A549 (cell line): ENCODE measurements at places on chromosomes 6 and 20.

DNA sequence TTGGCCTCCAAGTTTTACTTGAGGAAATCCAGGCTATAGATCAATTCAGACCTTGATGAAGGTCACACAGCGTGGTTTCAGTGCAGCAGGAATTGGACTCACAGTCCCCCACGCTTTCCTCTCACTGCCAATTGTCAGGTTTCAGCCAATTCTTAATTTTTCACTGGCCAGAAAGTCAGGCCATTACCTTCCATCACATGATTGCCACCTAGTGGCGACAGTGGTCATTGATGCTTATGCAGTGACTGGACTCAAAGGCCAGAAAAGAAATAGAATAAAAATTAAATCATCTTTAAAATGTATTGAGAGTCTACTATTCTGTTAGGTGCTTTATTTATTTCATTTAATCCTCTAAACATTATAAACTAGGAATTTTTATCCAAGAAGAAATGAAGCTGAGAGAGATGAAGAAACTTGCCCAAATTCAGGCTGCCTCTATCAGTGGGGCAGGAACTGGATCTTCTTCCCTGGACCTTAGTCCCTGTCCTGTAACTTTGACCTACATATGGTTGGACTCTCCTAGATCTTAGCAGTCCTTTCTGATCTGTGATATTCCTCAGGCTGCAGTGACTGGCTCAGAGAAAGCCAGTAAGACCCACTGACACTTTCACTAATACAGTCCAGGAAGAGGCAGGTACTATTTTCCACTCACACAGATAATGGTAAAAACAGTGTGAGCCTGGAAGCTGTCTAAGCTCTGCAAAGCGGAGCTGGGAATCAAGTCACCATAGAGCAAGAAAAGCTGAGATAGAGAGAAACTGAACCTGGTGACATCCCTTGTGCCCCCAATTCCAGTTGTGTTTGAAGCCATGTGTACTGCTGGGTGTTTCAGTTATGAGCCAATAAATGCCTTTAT lies 133.3 kb downstream of the ELOVL4 start:
- DNase-seq = peak; percentile 8

- DNase-seq = no peak
These were observed 12.2 kb upstream of the SHLD1 start for GRCh38 chr20:5737966-5738365.

DNA sequence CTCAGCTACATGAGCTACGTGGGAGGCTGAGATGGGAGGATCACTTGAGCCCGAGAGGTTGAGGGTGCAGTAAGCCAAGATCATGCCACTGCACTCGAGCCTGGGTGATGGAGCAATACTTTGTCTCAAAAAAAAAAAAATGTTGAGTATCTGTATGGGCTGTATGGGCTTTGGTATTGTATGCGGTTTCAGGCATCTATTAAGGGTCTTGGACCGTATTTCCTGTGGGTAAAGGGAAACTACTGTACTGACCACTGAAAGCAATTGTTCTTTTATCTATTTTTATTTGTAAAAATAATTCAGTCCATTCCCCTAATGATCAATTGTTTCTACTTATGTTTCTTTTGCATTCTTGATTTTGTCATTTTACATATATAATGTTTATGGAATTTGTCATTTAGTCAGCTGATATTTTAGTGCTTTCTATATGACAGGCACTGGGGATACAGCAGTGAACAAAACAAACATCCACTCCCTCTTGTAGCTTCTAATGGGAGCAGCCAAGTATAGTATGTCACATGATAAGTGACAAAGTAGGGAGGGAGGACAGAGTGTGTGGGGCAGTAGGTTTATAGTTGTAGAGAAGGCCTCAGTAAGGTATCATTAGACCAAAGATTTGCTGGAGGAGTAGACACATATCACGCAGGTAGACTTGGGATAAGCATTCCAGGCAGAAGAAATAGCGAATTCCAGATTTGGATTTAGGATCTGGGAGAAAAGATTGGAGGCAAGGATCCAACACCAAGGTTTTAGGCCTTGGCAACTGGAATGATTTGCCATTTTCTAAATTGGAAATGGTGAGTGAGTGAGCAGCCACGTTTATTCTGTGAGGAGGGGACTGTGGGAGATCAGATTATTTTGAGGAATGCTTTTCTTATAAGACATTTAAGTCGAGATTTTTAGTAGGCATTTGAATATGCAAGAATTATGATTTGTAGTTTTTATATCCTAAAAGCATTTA lies 6.0 kb downstream of the PCMT1 start:
- no peak for DNase-seq

GRCh38 chr6:162403031-162403430 lies 324.5 kb downstream of the PRKN start:
- no peak for DNase-seq

- DNase-seq = no peak
These were observed 5.5 kb downstream of the DTNBP1 start for GRCh38 chr6:15657290-15657689.

DNA sequence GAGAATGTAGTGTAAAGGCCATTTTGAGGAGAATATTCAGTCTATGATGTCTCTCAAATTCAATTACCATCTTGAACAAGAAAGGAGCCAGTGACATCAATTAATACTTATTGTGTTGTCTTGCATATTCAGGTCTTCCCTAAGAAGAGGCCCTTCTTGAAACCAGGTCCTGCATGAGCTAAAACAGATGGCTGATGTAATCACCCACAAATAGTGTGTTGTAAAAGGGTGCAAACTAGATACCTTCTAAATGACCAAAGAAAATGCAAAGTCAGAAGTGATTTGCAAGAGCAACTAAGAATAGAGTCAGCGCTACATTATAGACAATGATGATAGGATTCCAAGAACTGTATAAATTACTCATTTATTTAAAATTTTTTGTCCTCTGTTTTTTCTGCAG lies 97.0 kb downstream of the BTBD3 start:
- no peak for DNase-seq

GRCh38 chr6:63066055-63066704 lies 145.1 kb upstream of the FKBP1C start:
- DNase-seq = peak; percentile 47

DNA sequence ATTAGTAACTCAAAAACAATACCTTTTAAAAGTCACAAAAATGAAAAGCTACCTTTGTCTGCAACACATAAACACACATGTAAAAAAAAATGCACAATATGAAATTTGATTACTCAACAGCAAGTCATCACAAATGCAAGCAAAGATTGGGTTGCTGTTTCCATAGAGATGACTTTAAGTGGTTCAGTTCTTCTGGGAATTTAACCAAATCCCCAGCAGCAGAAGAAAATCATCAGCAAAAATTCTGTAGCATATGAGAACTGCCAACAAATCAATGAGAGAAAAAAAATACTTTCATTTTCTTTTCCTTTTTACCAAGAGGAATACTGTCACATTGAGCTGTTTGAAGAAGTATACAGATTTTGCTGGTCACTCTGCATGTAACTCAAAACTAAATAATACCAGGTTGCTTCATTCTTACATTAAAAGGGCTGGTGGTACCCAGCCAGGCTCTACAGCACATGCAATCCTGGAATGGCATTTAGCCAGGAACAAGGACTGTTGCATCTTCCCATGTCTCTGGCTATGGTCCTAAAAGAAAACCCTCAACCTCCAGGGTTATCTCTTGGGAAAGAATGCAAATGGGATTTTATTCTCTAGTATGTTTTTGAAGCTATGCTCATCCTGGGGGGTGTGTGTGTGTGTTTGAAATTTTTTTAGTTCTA lies 158.3 kb downstream of the OPRM1 start:
- no peak for DNase-seq

GRCh38 chr6:23036406-23036983 lies 467.1 kb downstream of the HDGFL1 start:
- no peak for DNase-seq

DNA sequence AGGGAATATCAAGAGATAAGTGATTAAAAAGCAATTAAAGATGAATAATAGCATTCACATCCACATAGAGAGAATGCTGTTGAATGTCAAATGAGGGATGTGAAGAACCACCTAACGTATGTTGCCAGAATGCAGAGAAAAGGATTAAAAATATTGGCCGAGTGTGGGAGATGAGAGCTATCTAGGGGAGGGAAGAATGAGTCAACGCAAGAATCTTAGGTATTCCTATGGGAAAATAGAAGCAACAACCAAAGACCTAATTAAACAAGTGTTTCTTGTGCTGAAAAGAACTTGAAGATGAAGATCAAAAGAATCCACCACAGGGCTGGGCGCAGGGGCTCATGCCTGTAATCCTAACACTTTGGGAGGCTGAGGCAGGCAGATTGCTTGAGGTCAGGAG lies 12.2 kb upstream of the RSPH3 start:
- no peak for DNase-seq

DNA sequence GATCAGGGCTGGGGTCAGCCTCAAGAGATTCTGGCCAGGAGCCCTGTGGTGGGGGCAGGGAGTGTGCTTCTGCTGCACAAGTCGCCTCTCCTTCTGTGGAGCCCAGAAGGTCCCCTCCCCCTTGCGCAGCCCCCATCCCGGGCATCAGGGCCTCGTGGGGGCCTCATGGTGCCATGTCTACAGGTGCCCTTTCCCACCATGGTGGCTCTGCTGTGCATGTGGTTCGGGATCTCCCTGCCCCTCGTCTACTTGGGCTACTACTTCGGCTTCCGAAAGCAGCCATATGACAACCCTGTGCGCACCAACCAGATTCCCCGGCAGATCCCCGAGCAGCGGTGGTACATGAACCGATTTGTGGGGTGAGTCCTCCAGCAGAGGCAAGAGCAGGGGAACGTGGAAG lies 48.1 kb downstream of the TM9SF4 start:
- DNase-seq = no peak

DNA sequence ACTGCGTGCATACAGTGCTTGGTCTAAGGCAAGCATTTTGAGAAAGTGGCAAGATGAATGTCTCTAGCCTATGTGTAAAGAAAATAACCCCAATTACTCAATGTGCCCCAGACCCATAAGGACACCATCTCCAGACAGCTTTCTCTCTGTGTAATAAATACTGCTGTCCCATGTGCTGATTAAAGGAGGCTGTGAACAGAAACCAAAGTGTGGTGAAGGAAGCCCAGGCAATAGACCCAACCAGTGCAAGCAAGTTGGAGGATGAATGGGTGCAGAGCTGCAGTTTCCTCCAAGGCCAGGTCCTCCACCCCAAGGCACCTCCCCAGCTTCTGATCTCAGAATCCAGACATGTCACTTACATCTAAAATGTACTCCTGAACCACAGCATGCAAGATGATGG lies 60.6 kb downstream of the TRAM2 start:
- DNase-seq = no peak

DNA sequence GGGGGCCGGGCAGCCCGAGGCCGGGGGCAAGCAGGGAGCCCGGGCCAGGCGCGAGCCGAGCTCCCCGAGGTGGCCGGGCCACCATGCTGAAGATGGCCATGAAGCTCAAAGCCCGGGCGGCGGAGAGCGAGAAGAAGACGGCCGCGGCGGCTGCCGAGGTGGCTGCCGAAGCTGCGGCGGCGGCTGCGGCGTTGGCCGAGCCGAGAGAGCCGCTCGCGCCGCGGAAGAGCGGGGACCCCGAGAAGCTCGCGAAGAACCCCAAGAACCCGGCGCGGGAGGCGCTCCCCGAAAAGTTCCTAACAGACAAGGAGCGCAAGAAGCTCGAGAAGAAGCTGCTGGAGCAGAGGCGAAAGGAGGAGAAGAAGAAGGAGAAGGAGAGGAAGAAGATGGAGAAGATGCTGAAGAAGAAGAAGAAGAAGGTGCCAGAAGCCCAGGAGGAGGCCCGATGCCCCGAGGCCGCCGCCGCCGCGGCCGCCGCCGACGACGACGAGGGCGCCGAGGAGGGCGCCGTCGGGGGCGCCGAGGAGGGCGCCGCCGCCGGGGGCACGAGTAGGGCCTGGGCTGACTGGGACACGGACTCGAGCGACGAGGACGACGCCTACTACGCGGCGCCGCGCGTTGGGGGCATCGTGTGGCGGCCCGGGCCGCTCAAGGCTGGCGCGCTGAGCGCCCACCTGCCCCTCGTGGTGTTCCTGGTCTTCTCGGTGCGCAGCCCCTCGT lies 37.4 kb downstream of the GNAS start:
- DNase-seq = no peak

- no peak for DNase-seq
These were observed 95.6 kb downstream of the RAMACL start for GRCh38 chr6:166490671-166491500.

DNA sequence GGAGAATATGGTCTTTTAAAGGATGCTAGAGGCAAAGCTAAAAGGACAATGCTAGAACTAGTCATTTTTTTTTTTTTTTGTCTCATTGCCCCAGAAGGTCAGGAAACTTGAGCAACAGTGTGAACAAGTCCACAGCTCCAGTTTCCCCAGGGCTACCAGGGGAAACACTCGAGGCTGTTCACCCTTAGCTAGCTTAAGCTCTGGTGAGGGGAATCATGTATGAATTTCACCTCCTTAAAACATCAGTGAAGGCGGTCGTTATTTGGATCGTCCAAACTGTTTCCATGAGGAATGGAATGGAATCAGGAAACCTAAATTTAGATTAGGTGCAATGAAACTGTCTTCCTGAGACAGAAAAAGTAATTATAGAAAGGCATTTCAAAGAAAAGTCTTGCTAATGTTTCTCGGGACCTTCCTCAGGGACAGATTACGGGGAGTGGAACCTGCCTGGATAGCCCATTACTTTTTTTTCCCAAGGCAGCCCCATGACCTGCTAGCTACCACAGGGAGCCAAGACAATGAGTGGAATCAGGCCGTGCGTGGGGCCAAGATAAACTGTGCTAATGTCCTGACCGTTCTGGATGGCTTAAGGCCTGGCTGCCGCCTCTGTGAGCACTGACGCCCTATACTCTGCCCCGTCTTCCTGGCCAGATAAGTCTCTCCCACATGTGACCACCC lies 164.8 kb upstream of the SGK1 start:
- no peak for DNase-seq

GRCh38 chr6:26309731-26310142 lies 55.3 kb upstream of the BTN3A2 start:
- peak; percentile 45 for DNase-seq

GRCh38 chr6:170053966-170054661 lies 236.8 kb downstream of the DLL1 start:
- no peak for DNase-seq

DNA sequence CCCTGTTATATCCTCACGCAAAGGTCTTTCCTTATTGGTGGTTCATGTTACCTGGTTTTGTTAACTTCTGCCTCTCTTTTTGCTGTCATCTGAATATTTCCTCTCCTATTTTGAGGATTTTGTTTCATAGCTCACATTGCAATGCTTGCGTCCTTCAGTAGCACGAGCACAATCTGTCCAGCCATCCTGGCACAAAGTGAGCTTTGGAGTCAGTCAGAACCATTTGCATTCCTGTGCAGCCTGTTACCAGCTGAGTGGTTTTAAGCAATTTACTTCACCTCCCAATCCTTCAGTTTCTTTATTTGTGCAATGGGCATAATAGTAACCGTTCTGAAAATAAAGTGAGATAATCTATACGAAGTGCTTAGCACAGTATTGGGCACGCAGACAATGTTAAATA lies 42.7 kb downstream of the AKAP7 start:
- DNase-seq = no peak

DNA sequence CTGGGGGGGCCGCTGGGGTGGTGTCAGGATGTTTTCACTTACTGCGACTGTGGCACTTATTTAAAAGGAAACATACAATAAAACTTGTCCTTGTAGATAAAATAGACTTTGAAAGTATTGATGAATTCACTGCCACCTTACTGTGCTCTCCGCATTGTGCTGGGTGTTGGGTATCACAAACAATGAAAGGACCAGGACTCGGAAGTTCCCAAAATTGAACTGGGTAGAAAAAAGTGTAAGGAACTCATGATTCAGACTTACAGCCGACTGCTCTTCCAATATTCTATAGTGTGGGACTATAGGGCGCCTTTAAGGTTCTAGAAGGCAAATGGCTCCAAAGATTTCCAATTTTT lies 32.1 kb upstream of the ID4 start:
- DNase-seq = peak; percentile 22

GRCh38 chr20:38651562-38651961 lies 50.0 kb downstream of the ARHGAP40 start:
- DNase-seq = no peak

- peak; percentile 57 for DNase-seq
These were observed 7.0 kb downstream of the DYNLRB1 start for GRCh38 chr20:34522969-34523871.
